ENCODE measurements at places on chromosomes 6 and 20.

DNA sequence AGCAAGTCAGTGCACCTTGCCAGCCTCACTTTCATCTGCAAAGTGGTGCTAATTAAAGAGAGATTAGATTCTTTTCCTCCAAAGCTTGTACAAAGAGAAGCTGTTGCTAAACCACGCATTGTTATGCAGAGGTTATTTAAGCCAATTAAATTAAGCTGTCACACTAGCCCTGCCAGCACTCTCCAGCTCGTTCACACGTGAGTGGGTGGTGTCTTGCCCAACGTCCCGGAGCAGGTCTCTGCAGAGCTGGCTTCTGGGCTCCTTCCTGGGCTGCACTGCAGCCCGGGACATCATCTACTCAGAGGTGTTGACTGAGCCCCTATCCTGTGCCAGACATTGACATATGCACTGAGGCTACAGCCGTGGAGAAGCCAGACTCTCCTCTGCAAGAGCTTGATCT, 401.6 kb upstream of the SULF2 start:
- no peak for DNase-seq

DNA sequence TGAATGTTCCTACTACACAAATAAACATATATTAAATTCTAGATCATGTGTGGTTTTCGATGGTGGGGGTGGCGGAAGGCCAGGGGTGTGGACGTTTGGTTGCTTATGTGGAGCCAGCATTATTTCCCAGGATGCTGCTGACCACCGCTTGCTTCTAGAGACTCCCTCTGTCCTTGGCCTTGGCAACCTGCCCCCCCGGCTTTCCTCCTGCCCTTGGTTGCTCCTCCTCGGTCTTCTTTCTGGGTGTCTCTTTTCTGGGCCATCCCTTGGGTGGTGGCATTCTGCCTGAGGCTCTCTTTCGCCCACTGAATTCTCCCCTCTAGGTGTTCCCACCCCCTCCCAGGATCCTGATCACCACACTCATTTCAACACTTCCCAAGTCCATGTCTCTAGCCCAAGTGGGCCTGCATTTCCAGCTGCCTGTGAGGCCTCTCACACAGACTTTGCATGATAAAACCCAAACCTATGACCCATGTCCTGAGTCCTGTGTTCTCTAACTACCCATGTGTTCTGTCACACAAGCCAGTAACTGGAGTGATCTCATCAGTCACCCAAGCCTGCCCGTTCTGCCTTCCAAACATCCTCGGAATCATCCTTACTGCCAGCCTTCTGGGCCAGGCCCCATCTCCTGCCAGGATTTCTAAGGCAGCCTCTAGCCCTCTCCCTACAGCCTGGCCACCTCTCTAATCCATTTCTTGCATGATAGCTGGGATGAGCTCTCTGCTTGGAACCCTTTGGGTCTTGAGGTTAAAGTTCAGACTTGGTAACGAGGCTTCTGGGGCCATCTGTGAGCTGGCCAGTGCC, 71.2 kb downstream of the CDS2 start:
- DNase-seq = no peak

GRCh38 chr6:84457276-84457675, 229.8 kb upstream of the CEP162 start:
- DNase-seq = no peak

- no peak for DNase-seq
Observed at GRCh38 chr6:165092881-165093595, 216.4 kb downstream of the C6orf118 start.

DNA sequence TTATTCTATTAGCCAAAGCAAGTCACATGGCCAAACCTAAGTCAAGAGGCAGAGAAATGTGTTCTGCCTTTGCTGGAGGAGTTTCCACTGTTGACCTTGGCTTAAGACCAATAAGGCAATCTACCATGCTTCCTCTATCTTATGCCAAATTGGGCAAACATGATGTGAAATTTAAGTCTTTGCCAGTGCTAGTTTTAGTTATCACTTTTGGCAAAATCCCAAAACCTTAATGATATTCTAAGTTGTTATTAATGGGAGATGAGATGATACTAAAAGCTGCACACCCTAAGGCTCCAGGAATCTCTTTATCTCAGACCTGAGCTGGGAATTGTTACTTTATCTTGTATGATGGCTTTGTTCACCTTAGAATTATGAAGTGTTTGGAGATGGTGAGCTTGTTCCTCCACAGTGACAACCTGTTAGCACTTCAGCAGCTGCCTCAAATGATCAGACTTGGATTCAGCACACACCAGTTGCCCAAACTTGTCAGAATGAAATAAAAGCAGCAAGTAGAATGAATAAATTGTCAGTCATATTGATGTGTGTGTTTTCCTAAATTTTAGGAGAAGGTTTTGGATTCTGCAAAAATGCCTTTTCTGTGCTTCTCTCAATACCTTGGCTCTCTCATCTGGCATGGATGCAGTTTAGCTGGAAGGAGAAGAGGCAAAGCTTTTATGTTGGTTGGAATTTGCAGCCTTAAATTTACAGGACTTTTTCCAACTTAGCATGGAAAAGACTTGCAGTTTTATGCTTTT, 49.3 kb downstream of the RIN2 start:
- no peak for DNase-seq

- DNase-seq = no peak
Observed at GRCh38 chr6:20778459-20778858, 244.2 kb downstream of the CDKAL1 start.

GRCh38 chr6:43276577-43277305, 21.3 kb upstream of the SLC22A7 start:
- DNase-seq = no peak

DNA sequence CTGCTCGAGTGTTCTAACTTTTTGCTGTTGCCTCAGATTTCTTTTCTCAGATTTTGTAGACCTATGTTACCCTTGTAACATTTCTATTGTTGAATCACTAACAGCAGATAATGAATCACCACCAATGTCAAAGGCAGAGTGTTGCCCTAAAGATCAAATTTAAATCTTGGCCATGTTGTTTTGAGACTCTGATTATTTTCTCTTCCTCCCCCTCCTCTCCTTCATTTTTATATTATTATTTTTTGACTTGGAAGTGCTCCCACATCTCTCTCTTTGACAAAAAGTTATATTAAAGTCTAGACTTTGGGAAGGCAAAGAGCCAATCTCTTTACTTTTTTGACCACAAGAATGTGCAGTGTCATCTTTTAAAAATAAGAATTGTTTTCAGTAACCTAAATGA, 422.7 kb downstream of the NKAIN2 start:
- DNase-seq = no peak

- DNase-seq = no peak
Observed at GRCh38 chr6:3610206-3610605, 141.3 kb downstream of the PXDC1 start.

DNA sequence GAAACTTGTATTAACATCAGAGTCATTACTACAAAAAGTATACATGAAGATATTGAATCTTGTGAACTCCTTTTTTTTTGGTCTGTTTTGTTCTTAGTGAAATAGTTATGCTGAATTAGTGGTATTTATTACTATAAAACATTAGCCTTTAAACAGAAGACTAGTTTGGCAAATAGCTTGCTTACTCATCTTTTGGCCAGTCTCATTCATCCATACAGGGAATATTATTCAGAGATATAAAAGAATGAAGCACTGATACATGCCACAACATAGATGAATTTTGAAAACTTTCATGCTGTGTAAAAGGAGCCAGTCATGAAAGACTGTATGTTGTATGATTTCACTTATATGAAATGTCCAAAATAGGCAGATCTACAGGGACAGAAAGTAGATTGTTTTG, 205.9 kb downstream of the ZFAND3 start:
- DNase-seq = no peak

- no peak for DNase-seq
Observed at GRCh38 chr6:37139230-37139962, 30.6 kb upstream of the PIM1 start.

DNA sequence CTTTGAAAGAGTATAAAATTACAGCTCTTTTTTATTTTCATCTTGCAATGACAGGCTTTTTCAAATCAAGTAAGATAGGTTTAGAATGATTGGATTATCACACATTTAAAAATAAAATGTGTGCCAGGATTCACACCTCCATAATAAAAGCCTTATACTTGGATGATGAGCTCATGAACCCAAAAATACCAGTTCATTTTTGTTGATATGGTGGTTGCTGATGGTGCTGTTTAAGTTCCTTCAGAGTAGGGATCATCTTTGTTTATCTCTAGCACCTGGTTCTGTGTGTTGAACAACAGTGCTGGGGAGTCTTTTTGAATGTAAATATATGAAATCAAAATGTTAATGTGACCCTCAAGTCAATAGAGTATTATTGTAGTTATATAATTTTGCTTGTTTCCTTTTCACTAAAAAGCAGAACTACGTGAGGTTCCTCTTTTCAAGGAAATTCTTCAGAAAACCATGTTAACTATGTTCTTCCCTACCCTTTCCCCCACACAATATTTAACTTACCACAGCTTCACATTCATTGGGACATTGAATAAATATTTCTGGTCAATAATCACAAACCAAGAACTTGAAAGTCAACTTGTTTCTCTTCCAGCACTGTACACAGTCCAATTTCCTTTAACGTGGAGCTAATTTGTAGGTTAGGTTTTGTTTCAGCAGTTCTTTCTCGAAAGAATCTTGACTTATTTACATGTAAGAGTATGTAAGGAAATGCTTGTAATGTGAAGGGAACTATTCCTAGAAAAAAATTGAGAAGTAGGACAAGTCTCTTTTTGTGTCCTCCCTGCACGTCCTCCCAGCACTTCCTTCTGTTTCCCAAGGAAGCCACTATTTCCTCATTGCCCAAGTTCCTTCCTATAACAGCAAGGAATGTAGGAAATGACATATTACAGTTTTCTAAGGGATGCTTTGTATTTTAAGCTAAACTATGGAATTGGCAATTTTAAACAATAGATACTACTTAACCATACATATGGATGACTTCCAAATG, 945.9 kb upstream of the CITED2 start:
- DNase-seq = no peak

DNA sequence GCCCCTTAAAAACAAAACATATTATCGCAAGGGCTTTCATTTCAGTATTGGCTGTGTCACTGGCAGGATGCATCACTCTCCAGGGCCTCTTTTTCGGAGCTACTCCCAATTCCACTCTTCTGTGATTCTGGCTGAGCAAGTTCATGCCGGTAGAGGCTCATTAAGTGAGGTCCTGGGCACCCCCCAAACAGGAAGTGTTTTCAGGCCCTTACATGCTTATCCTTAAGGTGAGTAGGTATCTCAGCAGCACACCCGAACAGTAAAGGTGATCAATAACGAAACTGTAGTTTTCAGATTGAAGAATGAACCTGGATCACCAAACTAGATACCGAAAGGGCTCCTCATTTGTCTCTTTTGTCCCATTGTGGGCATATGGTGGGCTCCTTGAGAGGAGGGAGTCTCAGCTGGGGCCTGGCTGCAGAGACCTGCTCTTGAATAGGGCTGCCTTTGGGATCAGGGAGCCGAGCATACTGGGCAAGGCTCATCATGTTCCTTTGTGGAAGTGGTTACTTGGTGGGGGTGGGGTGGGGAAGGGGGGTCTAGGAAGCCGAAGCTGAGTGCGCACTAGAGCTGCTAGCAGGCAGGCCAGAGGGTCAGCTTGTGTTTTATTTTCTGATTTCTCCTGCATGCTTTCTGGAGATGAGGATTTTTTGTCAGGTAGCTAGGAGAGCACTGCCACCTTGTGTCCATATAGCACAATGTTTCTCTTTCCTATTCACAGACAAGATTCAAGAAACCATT, 65.2 kb downstream of the CDS2 start:
- DNase-seq = no peak

DNA sequence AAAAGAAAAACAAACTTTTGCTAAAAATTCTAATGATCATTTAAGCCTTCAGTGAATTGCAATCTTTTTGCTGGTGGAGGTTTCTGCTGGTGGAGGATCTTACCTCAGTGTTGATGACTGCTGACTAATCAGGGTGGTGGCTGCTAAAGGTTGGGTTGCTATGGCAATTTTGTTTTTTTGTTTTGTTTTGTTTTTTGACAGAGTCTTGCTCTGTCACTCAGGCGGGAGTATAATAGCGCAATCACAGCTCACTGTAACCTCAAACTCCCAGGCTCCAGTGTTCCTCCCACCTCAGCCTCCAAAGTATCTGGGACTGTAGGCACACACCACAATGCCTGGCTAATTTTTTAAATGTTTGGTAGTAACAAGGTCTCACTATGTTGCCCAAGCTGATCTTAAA, 94.7 kb downstream of the ANKRD6 start:
- no peak for DNase-seq

- no peak for DNase-seq
Observed at GRCh38 chr20:9119776-9120175, 50.9 kb downstream of the PLCB4 start.

DNA sequence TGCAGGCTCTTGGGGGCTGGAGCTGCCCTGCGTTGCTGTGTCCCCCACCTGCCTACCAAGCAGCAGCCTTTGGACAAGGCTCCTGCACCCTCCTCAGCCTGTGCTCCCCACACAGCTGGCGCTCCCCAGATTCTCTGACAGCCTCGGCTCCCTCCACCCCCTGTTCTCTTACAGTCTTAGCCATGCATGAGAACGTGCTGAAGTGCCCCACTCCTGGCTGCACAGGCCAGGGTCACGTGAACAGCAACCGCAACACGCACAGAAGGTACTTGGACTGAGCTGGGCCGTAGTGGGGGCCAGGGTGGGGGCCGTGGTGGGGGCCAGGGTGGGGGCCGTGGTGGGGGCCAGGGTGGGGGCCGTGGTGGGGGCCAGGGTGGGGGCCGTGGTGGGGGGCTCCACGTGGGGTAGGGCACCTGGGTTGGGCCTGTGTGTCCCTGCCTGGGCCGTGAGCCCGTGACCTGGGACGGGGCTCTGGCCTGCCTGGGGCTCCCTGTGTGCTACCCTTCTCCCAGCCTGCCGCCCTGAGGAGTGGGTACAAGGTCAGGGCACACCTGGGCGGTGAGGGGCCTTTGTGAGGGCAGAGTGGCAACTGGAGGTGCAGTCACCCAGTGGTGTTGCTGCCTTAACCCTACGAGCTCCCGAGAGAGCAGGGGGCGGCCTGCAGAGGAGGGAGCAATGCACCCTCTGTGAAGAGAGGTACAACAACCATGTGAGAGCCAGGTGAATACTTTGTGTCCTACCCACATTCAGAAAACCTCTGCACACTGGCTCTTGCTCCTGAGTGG, 43.5 kb upstream of the PCMTD2 start:
- no peak for DNase-seq

GRCh38 chr6:7960848-7961247, 50.3 kb upstream of the TXNDC5 start:
- no peak for DNase-seq

GRCh38 chr20:16703570-16703969, 26.3 kb upstream of the SNRPB2 start:
- no peak for DNase-seq

GRCh38 chr6:142942805-142943227, 2.2 kb downstream of the HIVEP2 start:
- no peak for DNase-seq

DNA sequence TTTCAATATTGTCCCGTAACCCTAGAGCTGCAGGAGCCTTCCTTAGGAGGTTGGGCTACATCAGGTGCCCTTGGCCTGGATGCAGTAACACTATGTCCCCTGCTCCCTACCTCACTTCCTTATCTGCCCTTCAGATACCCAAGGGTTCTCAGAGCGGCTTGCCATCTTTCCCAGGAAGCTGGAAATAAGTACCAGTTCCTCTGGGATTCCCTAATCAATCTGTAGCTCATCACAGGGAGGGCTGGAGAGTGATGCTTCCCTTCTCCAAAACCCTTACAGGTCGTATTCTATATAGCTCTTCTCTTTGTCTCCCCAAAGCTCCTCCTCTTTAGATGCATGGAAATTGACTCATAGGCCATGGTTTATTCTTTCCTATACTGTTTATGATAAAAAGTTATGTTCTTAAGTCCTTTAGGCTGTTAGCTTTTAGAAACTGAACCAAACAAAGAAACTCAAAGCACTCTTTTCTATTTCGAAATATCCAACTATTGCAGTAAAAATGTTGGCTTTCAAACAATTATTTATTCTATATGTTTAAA, 4.2 kb downstream of the MYCT1 start:
- no peak for DNase-seq
